ENCODE measurements at places on chromosomes 6 and 20.
A peak's percentile ranks its signal among the peaks of the same experiment; 100 is the strongest.

DNA sequence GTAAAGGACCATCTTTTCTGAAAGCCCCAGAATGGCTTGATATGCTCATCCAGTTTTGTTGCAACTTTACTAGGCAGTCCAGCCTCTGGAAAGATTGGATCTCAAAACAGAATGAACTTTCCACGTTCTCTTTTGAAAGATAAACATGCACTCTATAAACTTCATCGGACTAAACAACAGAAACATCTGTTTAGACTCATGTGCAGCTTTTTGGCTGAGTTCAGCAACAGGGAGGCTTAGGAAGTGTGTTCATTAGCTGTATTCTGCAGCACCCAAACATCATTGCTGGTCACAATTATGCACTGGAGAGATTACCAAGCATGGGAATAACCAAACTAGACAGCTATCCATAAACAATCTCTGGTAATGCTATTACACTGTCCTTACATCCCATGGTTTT, 180.5 kb downstream of the TENT5A start:
- DNase-seq = no peak

DNA sequence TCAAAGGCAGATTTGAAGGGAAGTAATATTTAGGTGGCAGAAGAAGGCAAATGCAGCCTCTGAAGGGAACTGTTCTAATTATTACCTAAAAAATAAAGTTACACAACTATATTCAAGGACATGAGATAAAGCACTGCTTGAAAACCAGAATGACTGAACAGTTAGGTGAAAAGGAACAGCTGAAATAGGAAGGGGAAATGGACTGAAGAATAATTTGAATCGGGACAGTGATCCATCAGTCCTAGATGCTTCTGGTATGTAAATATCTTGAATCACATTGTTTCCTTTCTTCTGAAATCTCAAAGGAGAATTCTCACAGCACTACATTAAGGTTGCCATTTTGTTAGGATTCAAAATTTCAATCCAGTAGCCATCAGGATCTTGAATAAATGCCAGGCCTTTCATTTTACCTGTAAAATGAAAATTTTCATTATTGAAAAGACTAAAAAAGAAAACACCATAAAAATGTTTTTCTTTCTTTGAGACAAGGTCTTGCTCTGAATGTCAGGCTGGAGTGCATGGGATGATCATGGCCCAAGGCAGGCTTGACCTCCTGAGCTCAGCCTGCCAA, 25.9 kb downstream of the GLO1 start:
- DNase-seq = no peak

GRCh38 chr6:121520337-121521163, 85.1 kb downstream of the GJA1 start:
- DNase-seq = no peak

- no peak for DNase-seq
These were observed 3.6 kb upstream of the CASP8AP2 start for GRCh38 chr6:89826029-89826528.

DNA sequence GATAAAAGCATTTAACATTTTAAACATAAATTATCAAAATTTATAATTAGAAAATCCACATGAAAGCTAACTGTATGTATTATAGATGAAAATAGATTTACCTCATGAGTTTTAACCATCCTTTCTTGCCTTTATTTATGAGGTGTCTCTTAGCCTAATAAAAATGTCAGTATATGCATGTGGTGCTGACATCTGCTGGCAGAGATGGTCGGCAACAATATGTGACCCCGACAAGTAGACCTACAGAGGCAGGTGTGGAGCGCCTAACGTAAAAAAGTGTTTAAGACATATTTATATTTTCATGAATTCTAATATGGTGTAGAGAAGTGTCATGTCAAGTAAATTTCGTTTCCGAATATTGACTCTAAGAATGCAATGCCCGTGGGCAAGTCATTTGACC, 149.0 kb upstream of the FUT9 start:
- DNase-seq = no peak

DNA sequence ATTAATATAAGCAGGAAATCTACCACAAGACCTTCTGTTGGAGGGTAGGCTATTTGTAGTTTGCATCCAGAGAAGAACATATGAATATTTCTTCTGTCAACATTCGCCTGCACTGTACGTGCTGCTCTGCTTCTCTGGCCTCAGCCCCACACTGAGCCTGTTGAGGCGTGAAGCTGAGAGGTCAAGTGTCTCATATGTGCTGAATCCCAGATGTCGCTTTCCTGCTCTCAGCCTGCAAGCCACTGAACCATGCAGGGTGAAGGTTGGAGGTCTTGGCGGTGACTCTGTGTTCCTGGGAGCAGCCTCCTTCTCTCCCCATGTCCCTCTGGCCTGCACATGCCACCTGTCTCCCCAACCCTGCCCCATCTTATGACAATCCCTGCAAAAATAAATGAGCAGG, 83.6 kb downstream of the TMEM170B start:
- no peak for DNase-seq

GRCh38 chr6:83198486-83199172, 5.5 kb downstream of the RWDD2A start:
- DNase-seq = no peak

DNA sequence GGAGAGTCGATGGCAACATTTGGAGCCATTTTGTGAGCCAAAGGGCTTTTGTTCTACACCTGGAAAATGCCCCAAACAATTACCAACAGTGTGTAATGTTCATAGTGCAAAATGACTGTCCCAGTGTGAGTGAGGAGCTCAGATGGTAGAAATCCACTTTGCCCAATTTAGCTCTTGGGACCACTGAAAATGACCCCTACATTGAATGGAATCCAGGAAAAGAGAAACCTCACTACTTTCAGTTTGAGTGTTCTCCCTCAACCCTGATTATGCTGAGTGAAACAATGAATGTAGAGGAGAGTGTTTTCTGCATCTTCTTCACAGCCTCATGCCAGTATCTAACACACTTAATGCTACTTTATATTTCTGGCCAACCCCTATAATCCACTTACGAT, 84.9 kb upstream of the NRN1 start:
- no peak for DNase-seq

- no peak for DNase-seq
These were observed 163.3 kb upstream of the MARCKS start for GRCh38 chr6:113693851-113694250.

- no peak for DNase-seq
These were observed 31.0 kb downstream of the RIN2 start for GRCh38 chr20:19789009-19789408.

- peak; percentile 62 for DNase-seq
These were observed 1.4 kb downstream of the AKIRIN2 start for GRCh38 chr6:87700397-87701343.

DNA sequence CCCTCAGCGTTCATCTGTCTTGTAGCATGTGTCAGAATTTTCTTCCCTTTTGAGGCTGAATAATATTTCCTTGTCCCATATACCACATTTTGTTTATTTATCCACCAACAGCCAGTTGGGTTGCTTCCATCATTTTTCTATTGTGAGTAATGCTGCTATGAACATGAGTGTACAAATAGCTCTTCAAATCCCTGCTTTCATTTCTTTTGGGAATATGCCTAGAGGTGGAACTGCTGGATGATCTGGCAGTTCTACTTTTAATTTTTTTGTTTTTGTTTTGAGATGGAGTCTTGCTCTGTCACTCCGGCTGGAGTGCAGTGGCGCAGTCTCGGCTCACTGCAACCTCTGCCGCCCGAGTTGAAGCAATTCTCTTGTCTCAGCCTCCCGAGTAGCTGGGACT, 64.7 kb downstream of the SASH1 start:
- no peak for DNase-seq

DNA sequence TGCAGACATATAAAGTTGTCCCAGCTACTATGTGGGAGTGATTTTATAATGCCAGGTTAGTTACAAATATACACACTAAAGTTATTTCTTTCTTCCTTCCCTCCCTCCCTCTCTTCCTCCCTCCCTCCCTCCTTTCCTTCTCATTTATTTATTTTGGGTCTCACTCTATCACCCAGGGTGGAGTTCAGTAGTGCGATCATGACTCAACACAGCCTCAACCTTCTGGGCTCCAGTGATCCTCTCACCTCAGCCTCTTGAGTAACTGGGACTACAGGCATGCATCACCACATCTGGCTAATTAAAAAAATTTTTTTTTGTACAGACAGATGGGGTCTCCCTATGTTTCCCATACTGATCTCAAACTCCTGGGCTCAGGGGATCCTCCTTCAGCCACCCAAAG, 59.2 kb downstream of the PHF20 start:
- DNase-seq = no peak

- no peak for DNase-seq
These were observed 1.2 kb upstream of the CALHM6 start for GRCh38 chr6:116459927-116460326.

- no peak for DNase-seq
These were observed 6.6 kb downstream of the ECI2 start for GRCh38 chr6:4128748-4129147.

DNA sequence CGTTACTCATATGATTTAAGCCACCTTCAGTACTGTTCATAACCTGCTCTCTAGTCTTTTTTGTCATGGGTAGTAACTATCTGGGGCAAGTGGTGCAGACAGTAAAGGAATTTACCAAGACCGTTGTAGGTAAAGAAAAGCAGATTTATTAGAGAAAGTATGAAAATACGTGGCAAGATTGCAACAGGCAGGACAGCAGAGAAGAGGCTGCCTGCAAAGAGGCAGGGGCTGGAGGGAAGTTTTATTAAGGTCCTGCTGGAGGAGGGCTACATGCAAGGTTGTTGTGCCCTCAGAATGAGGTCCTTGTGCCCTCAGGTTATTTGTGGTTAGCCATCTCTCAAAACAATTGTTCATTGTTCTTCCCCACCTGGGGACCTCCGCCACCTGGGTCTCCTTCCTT, 444.3 kb downstream of the BCKDHB start:
- DNase-seq = no peak

DNA sequence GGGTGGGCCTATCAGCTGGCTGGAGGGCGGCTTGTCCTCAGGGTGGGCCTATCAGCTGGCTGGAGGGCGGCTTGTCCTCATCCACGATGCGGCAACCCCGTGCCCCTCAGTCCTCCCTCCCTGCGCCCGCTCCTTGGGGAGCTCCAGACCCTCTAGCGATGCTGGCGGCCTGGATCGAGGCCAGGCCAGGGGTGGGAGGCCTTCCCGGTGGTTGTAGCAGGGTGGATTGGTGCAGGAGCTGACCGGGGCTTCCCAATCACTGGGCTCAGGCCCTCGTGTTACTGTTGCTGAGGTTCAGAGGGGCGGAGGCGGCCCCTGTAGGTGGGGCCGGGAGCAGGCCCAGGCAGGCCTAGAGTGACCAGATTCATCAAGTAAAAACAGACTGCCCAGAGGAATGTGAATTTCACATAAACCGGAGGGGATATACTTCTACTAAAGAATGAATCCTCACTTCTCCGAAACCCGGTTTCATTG, 8.8 kb downstream of the SLC17A9 start:
- no peak for DNase-seq

- no peak for DNase-seq
These were observed 725 bp downstream of the OSER1 start for GRCh38 chr20:44209686-44210405.

GRCh38 chr6:7631466-7631865, 41.5 kb downstream of the SNRNP48 start:
- no peak for DNase-seq

- DNase-seq = no peak
These were observed 2.5 kb downstream of the PERP start for GRCh38 chr6:138104618-138105213.

GRCh38 chr6:39088331-39088730, 26.7 kb downstream of the SAYSD1 start:
- no peak for DNase-seq

GRCh38 chr6:5695260-5696245, 311.2 kb downstream of the NRN1 start:
- no peak for DNase-seq

- DNase-seq = no peak
These were observed 92.6 kb downstream of the KCNB1 start for GRCh38 chr20:49389854-49390253.

GRCh38 chr20:21435576-21435975, 38.2 kb upstream of the NKX2-4 start:
- no peak for DNase-seq

GRCh38 chr20:1434571-1435336, 31.9 kb downstream of the NSFL1C start:
- DNase-seq = peak; percentile 84

DNA sequence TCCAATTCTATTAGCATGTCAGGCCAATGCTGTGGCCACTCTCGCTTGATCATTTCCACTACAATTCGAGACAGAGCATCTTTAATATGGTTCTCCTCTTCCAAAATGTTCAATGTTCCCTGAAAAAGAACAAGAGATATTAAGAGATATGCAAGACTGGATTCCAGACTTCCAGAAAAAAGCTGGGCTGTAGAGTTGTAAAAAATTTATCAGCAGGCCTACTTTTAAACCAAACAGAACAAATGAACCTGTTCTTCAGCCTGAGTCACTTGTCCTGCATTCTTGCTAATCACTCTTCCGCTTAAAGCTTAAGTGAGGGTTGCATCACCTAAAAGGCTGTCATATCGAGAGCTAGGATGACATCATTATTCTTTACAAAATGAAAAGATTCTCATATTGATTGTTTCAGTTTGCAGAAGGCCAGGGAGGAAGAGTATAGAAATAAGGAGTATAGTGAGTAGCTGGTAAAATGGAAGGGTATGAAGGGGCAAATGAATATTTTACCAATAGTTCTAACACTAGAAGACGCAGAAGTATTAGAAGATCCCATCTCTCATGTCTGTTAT, 4.9 kb downstream of the XPO5 start:
- no peak for DNase-seq

DNA sequence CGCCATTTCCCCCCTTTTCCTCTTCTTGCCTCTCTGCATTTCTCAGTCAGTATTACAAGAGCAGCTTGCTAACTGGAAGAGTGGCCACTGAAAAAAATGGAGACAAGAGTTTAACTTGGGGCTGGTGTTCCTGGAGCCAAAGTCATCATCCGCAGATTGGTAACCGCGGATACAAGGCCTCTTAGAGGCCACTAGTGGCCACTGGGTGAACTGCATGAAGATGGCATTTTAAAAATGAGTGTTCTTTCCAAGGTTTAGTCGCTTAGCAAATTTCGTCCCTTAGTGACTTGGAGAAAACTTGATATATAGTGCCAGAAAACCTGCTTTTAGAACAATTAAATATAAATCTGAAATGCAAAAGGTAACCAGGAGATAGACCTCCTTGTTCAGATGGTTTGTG, 4.8 kb downstream of the F13A1 start:
- no peak for DNase-seq

GRCh38 chr6:97939440-97940168, 656.6 kb upstream of the MMS22L start:
- DNase-seq = no peak

DNA sequence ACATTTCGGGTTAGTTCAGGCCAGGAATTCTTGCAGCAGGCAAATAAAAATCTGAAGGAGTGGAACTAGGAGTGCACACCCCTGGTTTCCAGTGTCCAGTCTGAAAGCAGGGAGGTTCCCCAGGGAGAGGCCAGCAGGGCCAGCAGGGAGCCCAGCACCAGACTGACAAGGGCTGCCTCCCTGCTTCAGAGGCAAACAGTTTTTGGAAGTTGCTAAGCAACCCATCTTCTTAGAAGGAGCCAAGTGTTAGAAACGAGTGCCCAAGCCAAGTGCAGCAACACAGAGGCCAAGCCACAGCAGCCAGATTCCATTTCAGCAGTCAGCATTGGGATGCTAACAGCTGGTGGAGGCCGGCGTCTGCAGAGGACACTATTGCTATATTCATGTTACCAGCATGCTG, 179.1 kb downstream of the SYNDIG1 start:
- no peak for DNase-seq

Measured in natural killer cell treated with Interleukin-12 subunit alpha and Interleukin-12 subunit beta and Interleukin-15 and Interleukin-18, amount 100 ng/mL, for 72 hours (primary cell).